ENCODE measurements at places on chromosomes 11 and 22. TPM values are rescaled to one million over a fixed set of nuclear protein-coding genes. Genes with fewer than 3 reads are reported as not detected.

Gene TCN2
- total RNA-seq, result 23.7 TPM

Gene TMEM45B
- total RNA-seq, result not detected

Gene EIF3L
- 357 TPM for total RNA-seq

Gene CDON
- 5.8 TPM for total RNA-seq

Gene CYP2D6
- 0.12 TPM for total RNA-seq

Gene HTR3B
- not detected for total RNA-seq

Gene B3GAT1
- total RNA-seq, result 0.64 TPM

Gene MS4A14
- total RNA-seq, result 0.28 TPM

Gene PRG2
- not detected for total RNA-seq

Gene PIWIL4
- total RNA-seq, result 1.7 TPM

Gene MADD
- 42.0 TPM for total RNA-seq

Gene FAT3
- total RNA-seq, result 0.37 TPM

Gene ELFN2
- not detected for total RNA-seq

Gene PLEKHA7
- 19.7 TPM for total RNA-seq

Gene NXPE4
- total RNA-seq, result not detected

Gene CSNK2A3
- total RNA-seq, result 1.3 TPM

Gene SNRPD3
- total RNA-seq, result 136 TPM

Gene NOX4
- 2.8 TPM for total RNA-seq

Gene CTSW
- total RNA-seq, result 2.2 TPM

Gene KCNC1
- 0.05 TPM for total RNA-seq

Gene SCGB2A2
- not detected for total RNA-seq

Gene DMC1
- total RNA-seq, result 0.33 TPM

Gene SHANK2
- total RNA-seq, result not detected

Gene APOL5
- not detected for total RNA-seq

Gene TMPRSS4
- total RNA-seq, result not detected
